WERI-Rb-1 (cell line): ENCODE measurements at places on chromosomes 4 and X.

GRCh38 chrX:119981286-119982070, 37.9 kb upstream of the NKAP start:
- DNase-seq, result peak; percentile 33

DNA sequence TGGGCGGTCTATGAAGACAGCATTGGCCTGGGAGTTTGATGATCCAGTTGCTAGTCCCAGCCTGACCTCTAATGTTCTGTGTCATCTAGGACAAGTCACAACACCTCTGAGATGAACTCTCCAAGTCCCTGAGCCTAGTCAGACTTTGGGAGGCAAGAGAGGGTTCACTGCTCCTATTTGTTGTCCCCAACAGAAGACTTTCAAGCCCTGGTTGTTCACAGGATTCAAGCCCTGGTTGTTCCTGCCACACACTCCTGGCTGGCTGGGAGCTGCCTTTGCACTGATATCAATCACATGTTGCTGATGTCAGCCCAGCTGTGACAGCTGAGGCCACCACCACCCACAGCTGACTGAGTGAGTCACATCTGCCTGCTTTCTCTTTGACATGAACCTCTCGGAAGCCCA, 253.2 kb upstream of the RASGEF1B start:
- no peak for DNase-seq

DNA sequence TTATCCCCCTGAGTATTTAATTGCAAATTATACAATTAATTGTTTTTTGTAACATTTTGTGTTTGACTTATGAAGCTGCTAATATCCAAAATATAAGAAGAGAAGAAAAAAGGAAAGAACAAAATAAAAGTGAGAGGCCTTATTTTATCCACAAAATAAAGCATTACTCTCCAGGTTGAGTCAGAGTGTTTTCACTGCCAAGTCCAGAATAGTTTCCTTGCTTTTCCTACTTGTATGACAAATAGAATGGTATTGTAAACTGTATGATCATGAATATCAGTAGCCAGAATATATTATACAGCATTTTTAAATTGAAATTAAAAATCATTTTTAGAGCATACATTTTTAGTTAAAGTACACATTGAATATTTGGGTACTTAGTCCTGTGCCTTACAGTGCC, 237.8 kb downstream of the NDST4 start:
- no peak for DNase-seq

GRCh38 chrX:74344280-74344622, 40.3 kb downstream of the ZCCHC13 start:
- no peak for DNase-seq

GRCh38 chr4:87476934-87477333, 52.2 kb downstream of the SPARCL1 start:
- DNase-seq, result no peak

DNA sequence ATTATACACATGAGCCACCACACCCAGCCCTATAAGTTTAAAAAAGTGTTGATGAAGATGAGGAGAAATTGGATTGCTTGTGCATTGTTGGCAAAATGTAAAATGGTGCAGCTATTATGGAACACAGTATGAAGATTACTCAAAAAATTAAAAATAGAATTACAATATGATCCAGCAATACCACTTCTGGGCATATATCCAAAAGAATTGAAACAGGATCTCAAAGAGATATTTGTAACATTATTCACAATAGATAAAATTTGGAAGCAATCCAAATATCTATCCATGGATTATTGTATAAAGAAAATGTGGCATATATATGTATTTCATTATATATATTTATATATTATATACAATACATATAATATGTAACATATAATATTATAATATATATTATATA, 515.6 kb upstream of the GNPDA2 start:
- DNase-seq, result no peak

DNA sequence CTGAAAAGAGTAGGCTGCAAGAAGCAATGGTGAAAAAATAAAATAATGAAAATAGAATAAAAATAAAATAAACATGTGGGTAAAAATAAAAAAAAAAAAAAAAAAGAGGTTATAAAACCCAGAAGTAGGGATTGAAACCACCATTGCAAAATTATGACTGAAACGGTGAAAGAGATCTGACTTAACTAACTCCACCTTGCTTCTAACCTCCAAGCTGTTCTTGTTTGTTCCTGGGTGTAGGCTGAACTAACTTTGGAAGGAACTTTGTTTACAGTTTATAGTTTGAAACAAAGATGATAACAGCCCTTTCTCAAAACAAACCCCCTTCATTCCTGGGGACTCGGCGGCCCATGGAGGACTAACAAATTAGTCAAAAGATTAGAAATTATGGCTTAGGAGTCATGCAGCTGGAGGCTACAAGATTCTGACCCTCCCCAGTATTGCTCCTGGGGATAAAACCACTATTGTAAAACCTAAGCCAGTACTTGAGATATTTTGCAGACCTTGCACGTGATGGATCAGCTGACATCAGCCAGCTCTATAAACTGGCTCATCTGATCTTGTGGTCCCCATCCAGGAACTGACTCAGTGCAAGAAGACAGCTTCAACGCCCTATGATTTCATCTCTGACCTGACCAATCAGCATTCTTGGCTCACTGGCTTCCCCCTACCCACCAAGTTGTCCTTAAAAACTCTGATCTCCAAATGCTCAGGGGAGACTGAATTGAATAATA, 30.4 kb downstream of the DDX60L start:
- no peak for DNase-seq

GRCh38 chr4:13641084-13641483, 13.6 kb upstream of the BOD1L1 start:
- no peak for DNase-seq

- DNase-seq, result no peak
These were observed 473.3 kb upstream of the FAM47C start for GRCh38 chrX:36534900-36535299.

DNA sequence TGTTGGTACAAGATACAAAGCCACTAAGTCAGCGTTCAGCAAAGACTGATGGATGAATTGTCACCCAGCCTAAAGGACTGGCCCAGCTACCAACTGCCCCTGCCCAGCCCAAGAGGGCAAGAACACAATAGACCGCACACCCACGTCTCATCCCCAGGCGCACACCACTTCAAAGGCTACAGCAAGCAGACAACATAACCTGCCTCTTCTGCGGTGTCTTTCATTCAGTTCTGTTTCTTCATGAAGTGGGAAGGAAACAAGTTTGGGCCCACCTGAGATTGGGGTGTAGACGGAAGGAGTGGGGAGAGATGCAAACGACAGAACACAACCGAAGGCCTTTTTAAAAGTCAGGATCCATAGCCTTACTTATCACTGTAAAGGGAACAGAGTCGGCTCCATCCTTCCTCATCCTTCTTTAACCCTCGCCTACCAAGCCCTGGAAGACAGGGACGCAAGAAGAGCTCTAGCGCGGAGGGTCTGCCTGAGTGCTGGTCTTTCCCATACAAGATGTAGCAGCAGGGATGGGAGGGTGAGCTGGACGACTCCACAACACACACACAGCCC, 691 bp downstream of the SCARB2 start:
- DNase-seq, result no peak

DNA sequence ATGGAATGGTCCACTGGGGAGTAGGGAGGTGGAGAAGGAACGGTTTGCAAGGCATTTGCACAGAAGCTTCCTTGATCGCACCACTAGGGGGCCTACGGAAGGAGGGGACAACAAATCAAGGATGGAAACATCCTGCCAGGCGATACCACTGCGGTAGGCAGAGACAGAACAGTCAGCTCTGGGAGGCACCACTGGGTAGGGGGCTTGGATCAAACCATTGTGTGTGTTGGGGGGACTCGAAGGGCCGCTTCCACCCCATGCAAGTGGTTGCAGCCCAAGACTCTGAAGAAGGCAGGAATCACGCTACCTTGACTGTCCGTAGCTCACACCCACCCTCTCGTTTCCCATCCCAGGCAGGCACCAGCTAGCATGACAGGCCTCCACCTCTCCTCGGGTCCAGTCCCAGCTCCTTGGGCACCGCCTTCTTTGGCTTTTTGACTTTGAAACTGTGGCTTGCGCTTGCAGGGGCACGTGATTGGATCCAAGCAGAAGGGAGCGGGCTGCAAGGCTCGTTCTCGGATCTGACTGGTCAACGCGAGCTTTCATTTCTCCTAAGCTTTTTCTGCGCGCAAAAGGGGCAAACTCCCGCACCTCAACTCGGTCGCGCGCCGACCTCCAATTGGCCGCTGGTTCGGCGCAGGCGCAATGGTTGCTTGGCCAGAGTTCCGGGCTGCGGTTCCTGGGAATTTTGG, 28.4 kb downstream of the GAGE1 start:
- DNase-seq, result no peak

DNA sequence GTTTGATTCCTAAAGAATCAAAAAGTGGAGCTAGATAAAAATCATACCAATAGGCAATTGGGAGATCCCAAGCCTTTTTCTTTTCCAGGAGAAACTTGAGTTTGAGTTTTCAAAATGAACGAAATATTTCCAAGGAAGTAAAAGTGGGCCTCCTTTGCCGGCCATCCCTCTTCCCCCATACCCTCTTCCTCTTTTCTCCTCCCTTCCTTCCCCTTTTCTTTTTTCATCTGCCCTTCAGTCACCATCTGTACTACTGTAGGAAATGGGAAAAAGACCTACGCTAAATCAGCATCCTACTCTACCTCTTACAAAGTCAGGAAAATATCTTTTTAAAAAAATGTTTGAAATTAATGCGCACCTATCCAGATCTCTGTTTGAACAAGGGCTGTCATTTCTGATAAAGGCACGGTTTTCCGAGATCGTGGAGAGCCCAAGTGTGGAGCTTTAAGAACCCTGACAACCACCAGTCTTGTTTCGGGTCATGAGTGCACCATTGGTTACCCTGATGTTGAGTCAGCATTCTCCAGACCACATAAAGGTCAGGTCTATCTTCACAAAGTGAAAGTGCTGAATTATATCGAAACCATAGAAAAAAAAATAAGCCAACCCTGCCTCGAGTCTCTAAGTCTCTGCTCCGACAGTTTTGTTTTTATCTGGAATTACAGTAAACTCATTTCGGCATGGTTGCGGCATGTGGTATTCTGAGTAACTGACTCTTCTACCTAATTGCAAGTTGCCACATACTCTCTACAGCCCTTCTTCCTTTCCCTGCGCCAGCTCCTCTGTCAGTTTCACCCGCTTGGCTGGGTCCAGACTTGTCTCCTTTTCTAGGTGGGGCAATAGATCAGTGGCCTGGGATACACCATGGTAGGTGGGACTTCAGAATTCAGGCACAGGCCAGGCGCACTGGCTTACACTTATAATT, 140.2 kb upstream of the KLF3 start:
- no peak for DNase-seq

GRCh38 chr4:151114986-151115385, 15.6 kb downstream of the RPS3A start:
- DNase-seq, result no peak

GRCh38 chr4:169272265-169272886, 1.6 kb upstream of the SH3RF1 start:
- DNase-seq, result no peak

DNA sequence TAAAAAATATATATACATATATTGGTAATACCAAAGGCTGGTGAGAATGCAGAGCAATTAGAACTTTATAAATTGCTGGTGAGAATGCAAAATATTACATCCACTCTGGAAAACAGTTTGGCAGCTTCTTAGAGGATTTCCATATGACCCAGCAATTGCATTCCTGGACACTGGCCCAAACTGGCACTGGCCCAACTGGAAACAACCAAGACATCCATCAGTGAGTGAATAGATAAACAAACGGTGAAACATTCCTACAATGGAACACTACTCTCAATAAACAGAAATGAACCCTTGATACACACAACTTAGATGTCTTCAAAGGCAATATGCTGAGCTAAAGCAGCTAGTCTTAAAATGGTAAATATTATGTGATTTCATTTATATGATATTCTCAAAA, 524.2 kb downstream of the IQCM start:
- DNase-seq, result no peak

DNA sequence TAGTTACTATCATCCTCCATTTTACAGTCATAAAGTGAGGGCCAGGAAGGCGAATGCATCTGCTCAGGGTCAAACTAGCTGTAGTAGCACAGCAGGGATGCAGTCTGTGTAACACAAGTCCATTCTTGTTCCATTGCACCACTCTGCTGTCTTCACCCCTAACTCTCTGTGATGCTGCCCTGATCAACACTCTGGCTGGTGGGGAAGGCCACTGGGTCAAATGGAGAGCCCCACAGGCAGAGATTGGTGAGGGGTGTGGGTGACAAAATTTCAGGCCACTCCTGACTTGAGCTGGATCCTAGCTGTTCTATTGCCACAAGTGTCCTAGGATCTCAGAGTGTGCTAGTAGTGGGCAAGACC, 136.5 kb downstream of the PJA1 start:
- no peak for DNase-seq

DNA sequence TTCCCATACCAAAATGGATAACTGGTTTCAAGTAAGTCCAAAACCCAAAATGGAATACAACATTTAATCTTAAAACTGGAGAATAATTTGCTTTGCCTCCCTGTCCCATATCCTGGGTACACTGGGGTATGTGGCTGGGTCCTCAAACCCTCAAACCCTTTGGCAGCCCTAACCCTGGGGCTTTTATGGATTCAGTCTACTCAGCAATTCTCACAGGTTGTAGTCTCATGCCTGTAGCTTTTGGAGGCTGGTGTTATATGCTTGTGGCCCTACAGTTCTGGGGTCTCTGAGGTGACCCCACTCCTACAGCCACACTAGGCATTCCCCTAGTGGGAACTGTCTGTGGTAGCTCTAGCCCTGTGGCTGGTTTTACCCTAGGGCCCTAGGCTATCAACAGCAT, 110.5 kb upstream of the NRK start:
- DNase-seq, result no peak

DNA sequence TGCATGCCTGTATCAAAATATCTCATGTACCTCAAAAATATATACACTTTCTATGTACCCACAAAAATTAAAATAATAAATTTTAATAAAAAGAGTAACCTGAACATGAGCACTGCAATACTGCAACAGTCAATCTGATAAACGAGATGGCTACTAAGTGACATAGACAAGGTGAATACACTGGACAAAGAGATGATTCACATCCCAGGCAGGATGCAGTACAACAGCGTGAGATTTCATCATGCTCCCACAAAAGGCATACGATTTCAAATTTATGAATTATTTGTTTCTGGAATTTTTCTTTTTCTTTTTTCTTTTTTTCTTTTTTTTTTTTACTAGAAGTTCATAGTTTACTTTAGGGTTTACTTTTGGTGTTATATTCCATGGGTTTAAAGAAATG, 12.2 kb upstream of the FGF16 start:
- DNase-seq, result no peak

DNA sequence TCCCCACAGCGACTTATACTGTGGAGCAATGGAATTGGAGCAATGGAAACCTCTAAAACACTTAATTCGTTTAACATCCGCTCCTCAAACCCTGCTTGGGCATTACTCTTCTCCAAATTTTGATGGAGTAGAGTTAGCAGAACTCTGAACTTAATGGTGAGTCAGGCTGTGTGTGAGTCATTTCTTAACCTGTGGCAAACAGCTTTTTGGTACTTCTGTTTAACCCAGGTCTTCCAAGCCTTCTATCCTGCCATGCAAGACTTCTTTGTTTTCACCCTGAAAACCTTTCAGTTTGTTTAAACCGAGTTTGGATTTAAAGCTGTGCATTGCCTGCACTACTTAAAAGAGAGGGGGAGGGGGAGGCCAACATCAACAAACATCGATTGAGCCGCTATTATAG, 3.6 kb upstream of the AMOT start:
- no peak for DNase-seq

GRCh38 chr4:48173056-48173991, 39.3 kb upstream of the TXK start:
- no peak for DNase-seq

- DNase-seq, result no peak
These were observed 21.3 kb downstream of the SHROOM2 start for GRCh38 chrX:9807355-9808182.

GRCh38 chr4:910366-911091, 21.6 kb downstream of the GAK start:
- DNase-seq, result no peak

GRCh38 chrX:100948557-100948956, 19.8 kb upstream of the XKRX start:
- no peak for DNase-seq
